WTC11 (cell line): ENCODE measurements at places on chromosomes 2 and 18. TPM values are rescaled to one million over a fixed set of nuclear protein-coding genes. Genes with fewer than 3 reads are reported as not detected.

- DNase-seq = no peak
Observed at GRCh38 chr2:147483911-147484310, 360.9 kb upstream of the ACVR2A start.

DNA sequence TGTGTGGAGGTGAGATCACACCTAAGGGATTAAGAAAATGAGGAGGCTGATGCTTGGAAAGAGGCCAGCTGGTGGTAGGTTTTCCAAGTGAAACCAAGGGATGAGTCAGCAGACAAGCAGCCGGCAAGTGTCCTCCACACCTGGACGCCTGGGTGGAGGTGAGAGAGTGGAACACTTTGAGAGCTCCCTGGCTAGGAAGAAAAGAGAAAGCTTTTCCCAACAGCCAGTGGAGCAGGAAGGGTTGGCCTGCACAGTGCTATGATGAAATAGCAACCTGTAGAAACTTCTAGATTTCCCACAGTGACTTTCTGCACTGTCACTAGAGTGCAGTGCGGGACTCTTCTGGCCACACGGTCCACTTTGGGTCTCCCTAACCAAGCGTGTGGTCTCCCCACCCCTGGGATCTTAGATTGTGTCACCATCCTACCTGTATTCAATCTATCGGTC, 19.6 kb upstream of the IL37 start:
- DNase-seq = no peak

DNA sequence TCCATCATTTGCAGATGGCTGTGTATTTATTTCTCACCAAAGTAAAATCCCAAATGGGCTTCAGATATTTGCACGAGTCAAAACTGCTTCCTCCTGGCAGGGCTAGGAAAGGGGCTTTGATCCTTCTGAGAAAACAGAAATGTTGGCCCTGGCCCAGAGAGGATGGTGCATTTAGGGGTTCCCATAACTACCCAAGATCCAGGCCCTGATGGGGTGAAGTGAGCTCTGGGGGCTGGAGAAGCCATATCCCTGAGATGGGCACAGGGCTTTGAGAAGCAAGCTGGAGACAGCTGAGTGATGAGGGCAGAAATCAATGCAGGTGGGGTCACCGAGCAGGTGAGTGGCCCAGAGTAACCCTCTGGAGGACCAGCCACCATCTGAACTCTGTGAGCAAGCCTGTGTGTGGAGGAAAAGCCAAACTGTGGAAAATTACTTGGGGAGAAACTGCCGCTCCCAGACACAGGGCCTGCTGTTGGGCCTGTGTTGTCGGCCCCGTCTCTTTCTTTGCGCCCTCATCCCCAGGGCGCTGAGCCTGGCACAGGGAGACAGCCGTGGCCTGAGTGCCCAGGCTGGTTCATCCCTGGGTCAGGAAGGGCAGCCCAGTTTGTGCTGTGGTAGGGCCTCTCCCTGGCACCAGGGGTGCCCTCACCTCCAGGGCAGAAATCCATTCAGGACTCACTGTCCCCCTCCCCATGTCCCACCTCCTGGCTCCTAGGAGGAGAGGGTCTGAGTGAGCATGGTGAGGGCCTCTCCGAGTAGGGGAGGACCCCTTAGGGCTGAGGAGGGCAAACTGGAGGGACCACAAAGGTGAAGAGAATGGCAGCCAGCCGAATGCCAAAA, 167.8 kb upstream of the HAAO start:
- DNase-seq = no peak

GRCh38 chr2:206154197-206154596, 5.0 kb downstream of the NDUFS1 start:
- DNase-seq = no peak

DNA sequence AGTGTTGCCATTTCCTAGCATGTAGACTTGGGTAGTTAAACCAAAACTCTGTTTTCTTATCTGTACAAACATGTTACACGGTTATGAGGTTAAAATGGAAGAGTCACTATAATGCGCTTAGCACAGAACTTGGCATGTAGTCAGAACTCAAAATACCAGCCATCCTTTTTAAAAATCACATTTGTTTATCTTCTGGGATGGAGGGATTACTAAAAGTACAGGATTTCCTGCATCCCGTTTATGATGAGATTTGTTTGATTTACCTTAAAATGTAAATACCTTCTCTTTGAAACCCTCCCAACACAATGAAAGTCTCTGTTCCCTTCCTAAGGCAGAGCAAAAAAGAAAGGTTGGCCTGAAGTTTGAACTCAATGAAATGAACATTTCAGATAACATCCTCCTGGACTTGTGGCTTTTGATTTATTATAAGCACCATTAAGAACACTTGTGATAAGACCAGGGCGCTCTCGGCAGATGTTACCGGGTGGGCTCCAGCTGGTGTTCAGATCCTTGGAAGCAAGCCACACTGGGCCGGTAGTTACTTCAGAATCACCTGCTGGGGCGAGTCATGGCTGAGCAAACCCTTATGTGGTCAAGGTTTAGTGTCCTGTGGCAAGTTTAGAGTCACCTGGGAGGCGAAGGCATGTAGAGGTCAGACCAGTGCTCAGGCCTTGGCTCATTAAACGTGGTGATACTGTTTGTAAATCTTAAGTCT, 105.7 kb downstream of the MGAT5 start:
- DNase-seq = no peak

The SLC9A4 gene
- total RNA-seq = 0.09 to 0.11 TPM in 2 of 3 replicates, not detected in the other

The CLIP4 gene
- total RNA-seq = 0.21 to 0.62 TPM (median 0.39 TPM) in 3 replicates

The MSTN gene
- total RNA-seq = not detected in 3 replicates
